ENCODE measurements at places on chromosomes 5 and 9.

DNA sequence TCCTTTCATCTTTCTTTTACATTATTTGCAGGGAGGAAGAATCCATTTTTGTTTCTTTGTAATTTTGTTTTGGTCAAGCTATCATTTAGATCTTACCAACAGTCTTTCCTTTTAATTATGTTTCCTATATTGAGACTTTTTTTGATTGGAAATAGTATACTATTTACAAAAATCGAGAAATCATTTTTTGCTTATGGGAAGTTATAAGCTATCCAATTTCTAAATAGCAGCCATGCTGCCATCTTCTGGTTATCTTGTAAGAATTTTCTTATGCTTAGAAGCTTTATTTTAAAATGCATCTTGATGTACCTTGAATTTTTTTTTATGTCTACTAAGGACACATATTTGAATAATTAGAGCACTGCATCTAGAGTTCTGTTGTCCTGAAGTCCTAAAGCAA, 821.2 kb downstream of the PTPRD start:
- no peak for DNase-seq

DNA sequence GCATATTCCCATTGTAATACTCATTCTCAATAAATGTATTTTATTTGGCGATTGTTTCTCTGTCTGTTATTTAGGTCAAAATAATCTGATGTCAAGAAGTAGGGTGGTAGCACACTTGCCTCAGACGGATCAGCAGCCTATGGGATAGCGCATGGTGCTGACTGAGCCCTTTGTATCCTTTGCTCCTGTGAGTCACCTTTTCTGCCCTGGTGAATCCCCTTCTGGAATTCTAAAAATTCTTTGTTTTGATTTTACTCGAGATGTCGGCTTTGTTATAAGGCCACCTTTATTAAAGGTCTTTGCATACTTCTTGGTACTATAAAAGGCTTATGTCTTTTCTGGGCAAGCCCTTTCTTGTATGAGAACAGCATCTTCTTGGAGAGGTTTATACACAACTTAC, 1187.8 kb downstream of the CDH9 start:
- DNase-seq: no peak

DNA sequence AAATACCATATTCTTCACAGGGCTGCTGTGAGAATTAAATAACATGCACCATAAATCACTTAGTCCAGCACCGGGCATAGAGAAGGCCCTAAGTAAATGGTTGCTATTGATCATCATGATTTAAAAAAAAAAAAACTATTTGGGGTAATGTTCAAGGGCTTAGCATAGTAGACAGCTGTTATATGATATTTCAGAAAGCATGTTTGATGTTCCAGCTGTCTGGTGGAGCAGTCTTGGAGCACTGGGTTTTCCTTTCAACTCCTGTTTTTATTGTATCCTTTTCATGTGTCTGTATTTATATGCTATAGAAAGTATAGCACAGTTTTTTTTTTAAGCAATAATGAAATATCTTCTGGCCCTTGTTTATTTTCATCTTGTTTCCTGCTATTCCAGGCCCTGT, 28.0 kb upstream of the TOMM5 start:
- DNase-seq: no peak

GRCh38 chr5:150009671-150010387, 9.3 kb downstream of the HMGXB3 start:
- DNase-seq: no peak

- no peak for DNase-seq
Measured at GRCh38 chr5:80198399-80198798, 57.4 kb downstream of the SERINC5 start.

DNA sequence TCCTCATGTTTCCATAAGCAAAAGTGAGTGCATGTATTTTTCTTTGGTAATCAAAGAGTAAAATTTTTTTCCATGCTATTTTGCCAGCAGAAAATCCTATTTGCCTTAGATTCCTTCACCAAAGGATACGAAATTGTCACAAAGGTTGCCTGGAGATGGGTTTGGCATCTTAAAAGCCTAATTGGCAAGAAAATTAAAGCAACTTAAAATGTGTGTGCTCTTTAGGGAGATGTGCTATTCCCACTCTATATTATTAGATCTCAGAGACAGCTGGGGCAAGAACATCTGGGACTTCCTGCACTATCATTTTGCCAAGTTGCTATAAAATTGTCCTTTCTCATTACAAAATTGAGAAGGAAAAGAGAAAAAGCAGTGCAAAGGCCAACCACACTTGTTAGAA, 146.1 kb downstream of the PLCXD3 start:
- DNase-seq: no peak

- no peak for DNase-seq
Measured at GRCh38 chr9:133788819-133789717, 50.9 kb upstream of the SARDH start.

DNA sequence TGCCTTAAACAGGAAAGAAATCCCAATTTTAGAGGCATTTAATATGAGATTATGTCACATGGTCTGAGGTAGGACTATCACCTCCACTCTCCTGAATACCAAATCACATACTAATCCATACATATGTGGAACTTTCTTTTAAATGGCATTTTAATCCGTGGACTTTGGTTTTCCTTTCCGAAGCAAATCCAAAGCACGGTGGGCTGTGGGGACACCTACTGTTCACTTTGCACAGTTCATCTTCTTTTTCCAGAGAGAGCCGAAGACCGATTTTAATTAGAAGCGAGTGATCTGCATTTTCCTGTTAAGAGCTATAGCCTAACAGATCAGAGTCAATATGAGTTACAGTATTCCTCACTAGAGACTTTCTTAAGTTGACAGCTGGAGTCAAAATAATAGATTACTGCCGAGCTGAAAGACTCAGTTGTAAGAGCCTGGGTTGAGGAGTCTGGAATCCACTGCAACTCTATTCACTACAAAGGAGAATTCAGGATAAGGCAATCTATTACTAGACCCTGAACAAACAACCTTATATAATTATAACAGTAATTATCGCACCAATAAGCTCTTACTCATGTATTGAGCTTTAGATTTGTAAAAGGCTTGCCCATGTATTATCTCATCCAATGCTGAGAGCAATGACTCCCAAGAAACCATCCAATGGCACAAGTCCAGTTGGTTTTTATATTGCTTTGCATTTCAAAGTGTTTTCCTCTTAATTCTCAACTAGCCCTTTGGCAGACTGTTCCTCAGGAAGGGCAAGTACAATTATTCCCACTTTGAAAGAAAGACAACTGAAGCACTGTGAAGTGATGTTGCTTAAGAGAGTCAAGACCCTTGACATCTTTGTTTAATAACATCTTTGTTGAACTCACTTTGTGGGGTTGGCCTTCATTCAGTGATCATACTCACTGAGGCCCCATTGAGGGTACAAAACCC, 144.7 kb downstream of the TRPM6 start:
- DNase-seq: no peak

DNA sequence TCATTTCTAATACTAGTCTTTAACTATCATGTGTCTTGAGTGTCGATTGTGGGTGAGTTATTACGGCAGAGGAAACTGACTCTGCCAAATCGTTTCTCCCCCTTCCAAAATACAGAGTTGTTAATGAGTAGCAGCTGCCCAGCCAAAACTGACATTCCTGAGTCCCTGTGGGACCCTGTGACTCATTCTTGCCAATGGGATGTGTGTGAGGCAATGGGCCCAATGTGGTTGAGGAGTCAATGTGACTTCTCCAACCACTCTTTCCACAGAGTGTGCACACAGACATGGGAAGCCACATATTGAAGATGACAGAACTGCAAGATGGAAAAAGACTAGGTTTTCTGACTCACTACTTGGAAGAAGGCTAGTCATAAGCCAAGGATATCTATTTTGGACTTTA, 434.7 kb downstream of the DTWD2 start:
- no peak for DNase-seq

GRCh38 chr5:156378159-156378558, 51.2 kb downstream of the SGCD start:
- DNase-seq: no peak

DNA sequence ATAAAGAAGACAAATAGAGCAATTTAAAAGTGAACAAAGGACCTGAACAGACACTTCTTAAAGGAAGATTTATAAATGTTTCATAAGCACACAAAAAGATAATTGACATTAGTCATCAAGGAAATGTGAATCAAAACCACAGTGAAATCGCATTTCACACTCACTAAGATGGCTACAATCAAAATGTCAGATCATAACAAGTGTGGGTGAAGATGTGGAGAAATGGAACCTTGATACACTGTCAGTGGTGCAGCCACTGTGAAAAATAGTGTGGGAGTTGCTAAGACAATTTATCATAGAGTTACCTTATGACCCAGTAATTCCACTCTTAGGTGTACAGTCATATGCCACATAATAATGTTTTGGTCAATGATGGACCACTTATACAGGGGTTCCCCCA, 54.5 kb upstream of the HTR4 start:
- no peak for DNase-seq

DNA sequence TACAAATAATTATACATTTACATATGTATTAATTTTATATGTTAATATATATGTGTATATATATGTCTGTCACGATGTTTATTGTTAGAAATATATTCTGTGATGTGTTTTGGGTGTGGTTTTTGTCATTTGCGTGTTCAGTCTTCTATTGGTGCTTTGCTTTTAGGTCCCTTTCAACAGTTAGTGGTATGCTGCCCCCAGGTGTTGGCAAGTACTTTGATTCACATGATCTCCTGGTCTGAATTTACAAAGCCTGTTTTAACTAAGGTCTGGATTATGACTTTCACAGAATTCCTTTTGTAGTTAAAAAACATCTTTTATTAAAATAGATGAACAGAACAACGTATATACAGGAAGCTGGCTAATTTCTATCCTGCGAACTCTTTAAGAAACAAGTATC, 271.5 kb downstream of the CCDC171 start:
- DNase-seq: no peak

GRCh38 chr5:24555229-24555628, 89.5 kb downstream of the CDH10 start:
- no peak for DNase-seq

GRCh38 chr5:135905144-135905543, 9.5 kb upstream of the IL9 start:
- no peak for DNase-seq

GRCh38 chr5:62652225-62652624, 73.6 kb downstream of the LRRC70 start:
- DNase-seq: no peak

Data from GF-D8 (cell line).